HFFc6 (cell line): ENCODE measurements at places on chromosomes 12 and 14. TPM values are rescaled to one million over a fixed set of nuclear protein-coding genes. Genes with fewer than 3 reads are reported as not detected.

Gene SLC6A13
- total RNA-seq = 0.31 TPM in 1 of 3 replicates, not detected in the others

Gene PLEKHH1
- 0.08 to 0.28 TPM (median 0.17 TPM) in 3 replicates for total RNA-seq

Gene KIF26A
- total RNA-seq = 0.05 to 0.06 TPM in 2 of 3 replicates, not detected in the other

Gene PNMA1
- 53.0 to 59.1 TPM (median 53.0 TPM) in 3 replicates for total RNA-seq

Gene C12orf54
- not detected in 2 replicates for total RNA-seq

- peaks cover 21% of the 10 kb centered on the region for H3K36me3 ChIP-seq
- H3K27ac ChIP-seq = no peak overlapping the region
- no peak overlapping the region for H3K4me3 ChIP-seq
- H3K27me3 ChIP-seq = no peaks in the 10 kb centered on the region; the same call in none of the 2 replicates
- peaks cover 4% of the 10 kb centered on the region; the same call in 1 of the 2 replicates for H3K4me1 ChIP-seq
- no peak for DNase-seq
Measured at GRCh38 chr12:75842090-75842489, 189.5 kb downstream of the PHLDA1 start.

DNA sequence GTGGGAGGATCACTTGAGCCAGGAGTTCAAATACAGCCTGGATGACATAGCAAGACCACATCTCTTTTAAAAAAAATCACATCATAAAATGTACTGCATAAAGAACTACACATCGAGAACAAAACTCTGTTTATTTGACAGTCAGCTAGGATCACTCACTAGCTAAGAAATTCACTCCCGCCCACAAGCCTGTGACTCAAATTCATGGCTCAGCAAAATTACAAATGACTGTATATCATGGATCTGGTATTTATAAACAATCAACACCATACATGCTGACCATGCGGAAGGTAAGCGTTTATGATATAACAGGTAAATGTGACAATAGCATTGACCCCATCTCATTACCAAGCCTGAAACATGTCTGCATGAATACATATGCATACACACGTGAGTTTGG lies 206.5 kb downstream of the EFCAB11 start:
- H3K4me3 ChIP-seq = no peak overlapping the region
- DNase-seq = peak; percentile 12
- H3K27me3 ChIP-seq = peaks cover 1% of the 10 kb centered on the region; the same call in 1 of the 2 replicates
- H3K36me3 ChIP-seq = no peaks in the 10 kb centered on the region

DNA sequence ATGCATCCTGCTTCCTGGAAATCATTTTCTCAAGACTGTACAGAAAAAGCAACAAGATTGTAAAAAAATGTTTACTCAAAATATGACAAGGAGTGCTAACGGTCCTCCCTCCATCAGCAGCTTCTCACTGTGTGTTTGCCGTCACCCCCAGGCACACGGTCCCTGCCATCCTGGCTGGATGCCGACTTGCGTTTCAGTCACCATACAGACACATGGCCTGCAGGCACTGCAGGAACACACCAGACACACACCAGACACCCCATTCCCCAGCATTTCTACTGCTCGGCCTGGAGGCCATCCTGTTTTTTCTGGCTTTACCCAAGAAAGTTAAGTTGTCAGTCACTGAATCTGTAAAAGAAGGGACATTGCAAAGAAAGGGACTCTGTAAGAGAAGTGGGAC lies 10.8 kb downstream of the KCNK10 start:
- no peaks in the 10 kb centered on the region for H3K36me3 ChIP-seq
- no peaks in the 10 kb centered on the region for H3K4me1 ChIP-seq
- no peak for DNase-seq

GRCh38 chr12:65568517-65568916 lies 255.8 kb upstream of the HMGA2 start:
- H3K27me3 ChIP-seq = no peaks in the 10 kb centered on the region
- H3K4me1 ChIP-seq = peaks cover 64% of the 10 kb centered on the region
- no peak overlapping the region for H3K4me3 ChIP-seq
- DNase-seq = peak; percentile 11

- peaks cover 8% of the 10 kb centered on the region for H3K27me3 ChIP-seq
- no peak for DNase-seq
- no peaks in the 10 kb centered on the region for H3K36me3 ChIP-seq
- H3K27ac ChIP-seq = no peak overlapping the region
- H3K4me1 ChIP-seq = peaks cover 9% of the 10 kb centered on the region
Measured at GRCh38 chr14:101721111-101721510, 40.4 kb upstream of the PPP2R5C start.
